Activated CD4-positive, alpha-beta T cell treated with anti-CD3 and anti-CD28 coated beads, Interleukin-2, amount 10 ng/mL, durations not matched to agents 7 days and 5 days (primary cell): ENCODE measurements at places on chromosomes 5 and 9.
A peak's percentile ranks its signal among the peaks of the same experiment; 100 is the strongest.

- no peak for DNase-seq
Measured at GRCh38 chr5:121744577-121744976, 107.1 kb upstream of the FTMT start.

- no peak for DNase-seq
Measured at GRCh38 chr5:176899946-176900779, 1.0 kb upstream of the HK3 start.

DNA sequence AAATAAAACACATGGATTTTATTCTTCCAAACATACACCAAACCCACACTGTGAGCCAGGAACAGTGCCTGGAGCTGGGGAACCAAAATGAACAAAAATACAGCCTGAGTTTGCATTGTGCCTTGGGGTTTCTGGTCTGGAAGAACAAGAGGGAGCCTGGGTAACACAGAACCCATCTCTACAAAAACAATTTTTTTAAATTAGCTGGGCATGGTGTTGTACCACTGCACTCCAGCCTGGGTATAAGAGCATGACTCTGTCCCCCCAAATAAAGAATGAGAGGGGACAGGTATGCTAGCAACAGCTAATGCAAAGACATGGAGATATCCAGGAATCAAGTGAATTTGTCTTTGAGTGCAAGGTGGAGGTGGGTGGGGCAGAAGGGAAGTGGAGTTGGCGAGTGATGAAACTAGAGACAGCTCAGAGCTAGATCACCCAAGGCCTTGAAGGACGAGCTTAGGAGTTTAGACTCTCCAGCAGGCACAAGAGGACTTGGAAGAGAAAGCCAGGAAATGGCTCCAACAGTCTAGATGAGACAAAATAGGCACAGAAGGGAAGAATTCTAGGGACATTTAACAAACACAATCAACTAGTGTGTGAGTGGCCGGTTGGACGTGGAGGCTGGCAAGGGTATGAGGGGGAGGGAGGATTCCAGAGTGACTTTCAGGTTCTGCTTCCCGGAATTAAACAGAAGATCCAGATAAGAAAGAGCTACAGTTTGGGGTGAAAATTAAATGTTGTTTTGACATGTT lies 47.4 kb downstream of the FNBP1 start:
- DNase-seq: peak; percentile 28

- no peak for DNase-seq
Measured at GRCh38 chr9:86057491-86057890, 41.9 kb downstream of the GOLM1 start.

- no peak for DNase-seq
Measured at GRCh38 chr5:124572971-124573370, 173.5 kb downstream of the ZNF608 start.

GRCh38 chr9:115838417-115838816 lies 315.2 kb upstream of the PAPPA start:
- no peak for DNase-seq

GRCh38 chr5:108079753-108080152 lies 302.1 kb downstream of the FBXL17 start:
- DNase-seq: no peak

DNA sequence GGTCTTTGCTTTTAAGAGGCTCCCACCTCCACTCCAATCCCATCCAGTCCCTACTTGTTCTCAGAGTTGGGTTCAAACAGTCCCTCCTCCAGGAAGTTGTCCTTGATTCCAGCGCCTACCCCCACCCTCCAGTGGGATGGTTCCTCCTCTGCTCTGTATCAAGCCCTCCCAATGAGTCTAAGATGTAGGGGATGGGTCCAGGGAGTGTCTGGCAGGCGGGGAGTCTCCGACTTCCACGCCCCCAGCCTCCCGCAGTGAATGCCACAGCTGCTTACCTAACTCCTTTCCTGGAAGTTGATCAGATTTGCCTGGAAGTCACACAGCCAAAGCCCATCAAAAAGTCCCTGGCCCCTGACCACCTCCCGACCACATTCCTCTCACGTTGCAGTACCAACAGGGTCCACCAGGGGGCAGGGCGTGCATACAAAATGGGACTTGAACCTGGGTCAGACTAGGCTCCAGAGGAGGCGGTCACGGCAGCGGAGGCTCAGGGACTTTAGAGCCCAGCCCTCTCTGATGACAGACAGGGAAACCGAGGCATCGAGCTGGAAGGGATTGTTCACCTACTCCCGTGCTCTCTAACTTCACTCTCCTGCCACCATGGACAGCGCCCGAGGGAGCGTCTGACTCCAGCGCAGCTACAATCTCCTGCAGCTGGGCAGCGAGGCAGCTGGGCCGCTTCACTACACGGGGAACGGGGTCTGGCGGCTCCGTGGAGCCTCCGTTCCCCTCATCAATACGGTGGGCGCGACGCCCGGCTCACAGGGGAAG lies 25.0 kb upstream of the TDRD7 start:
- peak; percentile 64 for DNase-seq
